ENCODE measurements at places on chromosomes 5 and 9.

DNA sequence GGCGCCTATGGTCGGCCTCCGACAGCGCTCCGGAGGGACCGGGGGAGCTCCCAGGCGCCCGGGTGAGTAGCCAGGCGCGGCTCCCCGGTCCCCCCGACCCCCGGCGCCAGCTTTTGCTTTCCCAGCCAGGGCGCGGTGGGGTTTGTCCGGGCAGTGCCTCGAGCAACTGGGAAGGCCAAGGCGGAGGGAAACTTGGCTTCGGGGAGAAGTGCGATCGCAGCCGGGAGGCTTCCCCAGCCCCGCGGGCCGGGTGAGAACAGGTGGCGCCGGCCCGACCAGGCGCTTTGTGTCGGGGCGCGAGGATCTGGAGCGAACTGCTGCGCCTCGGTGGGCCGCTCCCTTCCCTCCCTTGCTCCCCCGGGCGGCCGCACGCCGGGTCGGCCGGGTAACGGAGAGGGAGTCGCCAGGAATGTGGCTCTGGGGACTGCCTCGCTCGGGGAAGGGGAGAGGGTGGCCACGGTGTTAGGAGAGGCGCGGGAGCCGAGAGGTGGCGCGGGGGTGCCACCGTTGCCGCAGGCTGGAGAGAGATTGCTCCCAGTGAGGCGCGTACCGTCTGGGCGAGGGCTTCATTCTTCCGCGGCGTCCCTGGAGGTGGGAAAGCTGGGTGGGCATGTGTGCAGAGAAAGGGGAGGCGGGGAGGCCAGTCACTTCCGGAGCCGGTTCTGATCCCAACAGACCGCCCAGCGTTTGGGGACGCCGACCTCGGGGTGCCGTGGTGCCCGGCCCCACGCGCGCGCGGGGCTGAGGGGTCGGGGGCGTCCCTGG, 561 bp downstream of the DAPK1 start:
- no peak for DNase-seq

DNA sequence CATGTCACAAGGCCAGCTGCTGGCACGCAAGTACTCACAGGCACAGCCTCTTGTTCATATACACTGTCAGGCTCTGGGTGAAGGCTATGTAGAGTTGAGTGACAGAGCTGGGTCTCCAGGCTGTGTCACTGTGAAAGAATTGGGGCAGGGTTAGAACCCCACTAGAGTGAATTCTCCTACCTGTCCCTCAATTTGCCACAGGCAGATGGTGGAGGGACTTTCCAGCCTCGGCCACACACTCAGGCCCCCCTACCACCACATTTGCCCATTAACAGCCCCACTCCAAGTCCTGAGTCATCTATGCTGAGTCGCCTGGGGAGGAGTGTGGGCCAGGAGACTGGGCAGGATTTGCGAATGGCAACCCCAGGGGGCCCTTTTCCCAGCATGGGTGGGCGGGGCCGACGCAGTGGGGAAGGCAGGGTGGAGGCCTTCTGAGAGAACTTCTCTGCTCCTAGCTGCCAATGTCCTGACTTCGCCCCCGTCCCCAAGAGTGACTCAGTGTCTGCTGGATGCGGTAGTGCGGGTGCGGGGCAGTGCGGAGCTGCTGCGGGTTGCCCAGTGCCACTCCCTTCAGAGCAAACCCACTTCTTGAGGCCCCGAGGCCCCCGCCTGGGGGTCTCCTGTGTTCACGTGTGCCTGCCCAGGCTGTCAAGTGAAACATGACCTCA, 50.3 kb upstream of the PSD2 start:
- peak; percentile 98 for DNase-seq

DNA sequence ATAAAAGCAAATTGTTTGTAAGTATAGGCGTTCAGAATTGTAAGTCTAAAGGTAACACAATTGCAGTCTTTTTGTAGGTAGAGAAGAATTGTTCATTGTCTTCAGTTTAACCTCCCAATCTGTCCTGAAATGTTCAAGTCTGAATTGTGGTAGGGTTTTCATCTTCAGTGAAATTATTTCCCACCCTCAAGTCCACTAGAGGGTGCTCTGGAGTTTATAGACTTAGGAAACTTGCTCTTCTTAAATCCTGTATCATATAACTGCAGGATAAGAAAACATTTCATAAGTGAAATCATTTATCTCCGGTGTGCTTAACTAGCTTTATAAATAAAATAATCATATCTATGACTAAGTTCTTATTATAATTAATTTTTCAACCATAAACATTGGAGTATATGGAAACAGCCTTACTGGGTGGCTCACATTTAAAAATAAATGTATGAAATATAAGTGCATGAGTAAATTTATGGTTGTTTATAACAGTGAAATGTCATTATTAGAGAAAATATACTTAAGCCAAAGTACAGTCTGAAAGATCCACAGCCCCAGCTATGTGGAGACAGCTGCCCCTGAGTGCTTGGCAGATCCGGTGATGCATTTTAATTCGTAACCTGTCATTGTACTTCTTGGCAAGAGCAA, 182.4 kb upstream of the OTULINL start:
- DNase-seq, result no peak

- DNase-seq, result no peak
These were observed 588.0 kb upstream of the TUSC1 start for GRCh38 chr9:26266146-26266793.

- no peak for DNase-seq
These were observed 265.2 kb downstream of the DMAC1 start for GRCh38 chr9:7534211-7534935.

GRCh38 chr5:128355961-128356360, 182.1 kb downstream of the FBN2 start:
- DNase-seq, result no peak

- DNase-seq, result no peak
These were observed 87.4 kb downstream of the PAX5 start for GRCh38 chr9:36946653-36947052.

- no peak for DNase-seq
These were observed 10.9 kb downstream of the NEK6 start for GRCh38 chr9:124268661-124269060.

GRCh38 chr5:66896171-66896570, 300.0 kb downstream of the MAST4 start:
- no peak for DNase-seq

DNA sequence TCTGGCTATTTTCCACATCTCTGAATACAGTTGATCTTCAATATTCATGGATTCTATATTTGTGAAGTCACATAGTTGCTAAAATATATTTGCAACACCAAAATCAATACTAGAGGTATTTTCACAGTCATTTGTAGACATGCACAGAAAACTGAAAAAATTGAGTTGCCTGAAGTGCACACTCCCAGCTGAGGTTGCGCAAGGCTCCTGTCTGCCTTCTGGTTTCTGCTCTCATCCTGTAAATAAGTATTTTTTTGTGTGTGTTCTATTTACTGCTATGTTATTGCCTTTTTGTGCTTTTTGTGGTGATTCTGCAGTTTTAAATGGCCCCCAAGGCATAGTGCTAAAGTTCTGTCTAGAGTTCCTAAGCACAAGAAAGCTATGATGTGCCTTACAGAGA, 371.1 kb upstream of the GRAMD2B start:
- DNase-seq, result no peak

GRCh38 chr5:56476487-56476856, 243.3 kb upstream of the ANKRD55 start:
- no peak for DNase-seq

- no peak for DNase-seq
These were observed 26.5 kb downstream of the WNK2 start for GRCh38 chr9:93210324-93210973.

DNA sequence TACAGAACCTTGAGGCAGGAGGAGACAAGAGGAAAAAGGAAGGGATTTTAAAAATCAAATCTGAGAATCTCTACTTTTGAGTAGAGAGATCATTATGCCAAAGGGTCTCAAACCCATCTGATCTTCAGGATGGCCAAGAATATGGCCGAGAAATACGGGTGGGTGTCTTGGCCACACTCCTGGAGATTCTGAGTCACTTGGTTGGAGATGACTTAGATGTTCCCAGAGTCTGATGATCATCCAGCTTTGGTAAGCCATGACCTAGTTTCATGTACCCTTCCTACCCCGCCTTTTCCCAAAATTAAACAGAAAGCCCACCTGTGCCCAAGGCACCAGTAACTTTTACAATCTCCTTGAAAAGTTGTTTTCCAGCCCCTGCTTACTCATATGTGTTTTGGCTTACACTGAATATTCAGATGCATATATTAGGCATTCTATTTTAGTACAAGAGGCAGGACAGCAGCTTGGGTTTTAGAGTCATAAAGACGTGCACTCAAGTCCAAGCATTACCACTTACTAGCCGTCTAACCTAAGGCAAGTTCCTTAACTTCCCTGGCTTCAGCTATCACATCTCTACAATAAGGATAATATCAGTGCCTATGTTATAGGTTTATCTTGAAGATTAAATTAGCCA, 167.0 kb upstream of the GPR151 start:
- DNase-seq, result no peak
